ENCODE measurements at places on chromosomes 1 and 21. TPM values are rescaled to one million over a fixed set of nuclear protein-coding genes. Genes with fewer than 3 reads are reported as not detected.

The FCAMR gene
- total RNA-seq: not detected

The LAD1 gene
- not detected for total RNA-seq

The SYPL2 gene
- total RNA-seq: 0.10 TPM

The BTBD19 gene
- total RNA-seq: 9.4 TPM

The TNFRSF1B gene
- 130 TPM for total RNA-seq

The ALPL gene
- 0.23 TPM for total RNA-seq

DNA sequence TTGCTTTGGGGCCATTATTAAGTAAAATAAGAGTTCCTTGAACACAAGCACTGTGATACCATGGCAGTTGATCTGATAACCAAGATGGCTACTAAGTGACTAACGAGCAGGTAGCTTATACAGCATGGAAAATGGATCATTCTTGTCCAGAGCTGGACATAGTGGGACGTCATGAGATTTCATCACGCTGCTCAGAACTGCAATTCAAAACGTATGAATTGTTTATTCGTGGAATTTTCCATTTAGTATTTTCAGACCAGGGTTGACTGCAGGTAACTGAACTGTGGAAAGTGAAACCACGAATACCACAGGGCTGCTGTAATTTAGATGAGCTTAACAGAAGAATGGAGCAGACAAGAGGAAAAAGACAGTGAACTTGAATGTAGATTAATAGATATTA lies 38.9 kb downstream of the CCDC18 start:
- peak; percentile 3 for DNase-seq

DNA sequence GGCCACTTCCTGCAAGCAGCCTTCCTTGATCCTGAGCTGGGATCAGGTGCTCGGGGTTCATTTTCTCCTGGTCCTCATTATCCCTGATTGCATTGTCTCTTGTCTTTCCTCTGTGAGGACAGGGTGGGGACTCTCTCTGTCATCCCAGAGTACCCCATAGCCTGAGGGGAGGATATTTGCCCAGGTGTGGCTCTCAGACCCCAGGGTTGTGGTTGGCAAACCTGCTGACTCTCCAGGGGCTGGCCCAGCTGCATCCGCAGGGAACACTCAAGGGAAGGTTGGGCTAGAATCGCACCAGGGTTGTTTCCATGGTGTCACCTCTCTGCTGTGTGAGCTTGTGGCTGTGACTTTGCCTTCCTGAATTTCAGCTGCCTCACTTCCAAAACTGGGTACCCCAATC lies 276.8 kb upstream of the C1orf174 start:
- DNase-seq: no peak

DNA sequence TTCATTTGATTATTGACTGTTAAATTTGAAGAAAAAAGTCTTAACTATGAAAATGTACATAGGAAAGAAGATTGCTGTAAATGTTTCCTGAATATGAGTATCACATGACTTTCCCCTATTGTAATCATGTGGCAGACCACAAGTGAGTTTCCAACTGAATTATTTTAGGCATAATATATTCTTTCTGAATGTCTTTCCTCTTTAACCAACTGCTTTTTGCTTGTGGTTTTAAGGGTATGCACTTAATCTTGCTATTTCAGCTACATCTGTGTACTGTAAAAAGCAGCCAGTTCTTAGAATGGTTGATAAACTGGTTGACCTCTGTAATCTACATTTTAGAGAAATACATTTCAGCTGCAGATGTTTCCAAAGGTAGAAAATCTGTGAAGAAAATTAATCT lies 400.7 kb downstream of the NEGR1 start:
- no peak for DNase-seq

DNA sequence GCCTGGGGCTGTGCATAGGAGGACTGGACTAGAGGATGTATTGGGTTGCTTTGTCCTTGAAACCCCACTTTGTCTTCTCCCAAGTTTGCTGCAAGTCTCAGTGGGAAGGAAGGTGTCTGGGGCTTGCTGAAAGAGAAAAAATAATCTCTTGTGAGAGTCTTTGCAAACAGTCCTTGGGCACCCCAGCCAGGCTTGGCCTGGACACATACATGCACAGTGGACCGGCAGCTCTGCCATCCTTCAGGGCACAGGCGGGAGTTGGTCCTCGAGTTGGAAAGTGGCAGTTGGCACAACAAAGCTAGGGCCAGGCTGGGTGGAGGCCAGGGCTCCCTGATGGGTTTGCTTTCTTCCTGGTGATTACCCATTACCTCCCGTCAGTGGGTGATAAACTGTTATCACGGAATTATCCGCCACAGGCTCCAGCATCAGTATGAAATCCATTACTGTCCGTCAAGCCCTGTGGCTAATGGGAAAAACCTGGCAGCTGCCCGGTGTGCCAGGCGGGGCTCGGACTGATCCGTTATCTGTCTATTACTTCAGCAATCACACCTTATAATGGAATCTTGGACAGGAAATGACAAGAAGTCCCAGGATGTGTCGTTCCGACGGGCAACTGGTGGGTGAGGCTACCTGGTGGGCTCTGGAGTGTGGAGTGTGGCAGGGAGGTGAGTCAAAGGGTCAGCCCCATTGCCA lies 265.7 kb downstream of the GRIK3 start:
- no peak for DNase-seq

DNA sequence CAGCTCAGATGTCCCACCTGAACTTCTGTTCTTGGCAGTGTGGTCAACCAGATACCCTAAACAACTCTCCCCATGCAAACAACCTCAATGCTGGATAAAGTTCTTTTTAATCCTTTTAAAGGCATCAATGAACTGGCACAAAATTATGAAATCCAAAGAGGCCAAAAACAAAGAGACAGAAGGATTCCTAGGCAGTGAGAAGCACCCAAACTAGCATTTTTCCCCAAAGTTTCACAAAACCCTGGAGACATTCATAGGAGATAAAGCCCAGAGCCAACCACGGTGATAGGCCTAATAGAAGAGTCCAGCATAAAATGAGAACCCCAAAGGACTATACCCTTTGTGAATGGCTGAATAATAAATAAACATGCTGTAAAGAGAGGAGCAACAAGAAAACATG lies 50.7 kb downstream of the MATN1 start:
- no peak for DNase-seq

DNA sequence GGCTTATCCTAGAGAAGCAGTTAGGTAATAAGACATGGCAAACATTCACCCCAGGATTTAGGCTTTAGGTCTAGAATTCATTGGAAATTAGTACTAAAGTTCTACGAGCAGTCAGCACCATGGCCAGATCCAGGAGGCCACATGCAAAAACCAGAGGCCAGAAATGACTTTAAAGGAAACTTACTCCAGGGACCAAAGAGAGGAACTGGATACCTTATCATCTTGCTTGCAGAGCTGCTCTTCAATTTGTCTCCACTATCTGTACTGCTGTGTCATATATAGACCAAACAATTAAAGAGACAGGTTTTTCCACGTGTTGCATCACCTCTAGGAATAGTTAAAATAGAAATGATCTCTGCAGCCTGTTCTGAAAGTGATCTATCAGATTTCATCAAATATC lies 127.8 kb downstream of the LMX1A start:
- no peak for DNase-seq

- no peak for DNase-seq
These were observed at the start of gene LDLRAD1 for GRCh38 chr1:54017979-54018378. LDLRAD1 (minus strand) TSS chr1:54018186; CDS start chr1:54018112, 74 bp downstream.

GRCh38 chr1:29602203-29602602 lies 365.9 kb downstream of the PTPRU start:
- no peak for DNase-seq

DNA sequence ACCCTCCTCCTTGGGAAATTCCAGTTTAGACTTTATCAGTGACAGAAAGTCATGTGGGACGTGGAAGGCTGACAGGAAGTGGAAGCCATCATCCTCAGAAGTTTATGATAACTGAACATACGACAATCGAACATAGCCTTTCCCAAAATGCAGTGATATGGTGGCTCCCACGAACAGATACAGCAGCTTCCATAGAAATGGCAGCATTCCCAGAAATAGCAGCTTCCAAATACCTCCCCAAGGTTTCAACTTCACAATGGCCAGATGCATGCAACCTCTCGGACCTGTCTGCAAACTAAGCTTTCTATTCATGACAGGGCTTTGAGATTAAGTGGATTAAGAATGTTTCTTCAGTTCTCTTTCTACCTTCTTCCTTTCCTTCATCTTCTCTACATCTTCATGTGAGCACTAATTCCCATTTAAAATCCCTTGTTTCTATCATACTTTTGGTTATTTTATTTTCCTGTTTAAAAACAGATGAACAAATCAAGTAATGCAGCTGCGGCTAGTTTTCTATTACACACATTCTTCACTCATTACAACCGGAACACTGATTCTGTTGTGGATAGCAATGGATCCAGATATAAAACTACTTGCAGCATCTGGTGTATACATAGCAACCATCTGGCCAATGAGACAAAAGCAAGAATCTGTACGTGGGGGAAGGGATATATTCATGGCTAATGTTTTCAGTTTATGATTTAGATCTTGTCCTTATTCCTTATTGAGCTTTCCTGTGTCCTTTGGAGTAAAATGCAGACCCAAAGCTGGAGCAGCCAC lies 304.8 kb downstream of the BRINP3 start:
- DNase-seq: no peak

- no peak for DNase-seq
These were observed 176.8 kb downstream of the LMO4 start for GRCh38 chr1:87505391-87505983.
